ENCODE measurements at places on chromosomes 5 and 9. TPM values are rescaled to one million over a fixed set of nuclear protein-coding genes. Genes with fewer than 3 reads are reported as not detected.

The HRCT1 gene
- total RNA-seq, result not detected

The HARS2 gene
- total RNA-seq, result 28.9 TPM

DNA sequence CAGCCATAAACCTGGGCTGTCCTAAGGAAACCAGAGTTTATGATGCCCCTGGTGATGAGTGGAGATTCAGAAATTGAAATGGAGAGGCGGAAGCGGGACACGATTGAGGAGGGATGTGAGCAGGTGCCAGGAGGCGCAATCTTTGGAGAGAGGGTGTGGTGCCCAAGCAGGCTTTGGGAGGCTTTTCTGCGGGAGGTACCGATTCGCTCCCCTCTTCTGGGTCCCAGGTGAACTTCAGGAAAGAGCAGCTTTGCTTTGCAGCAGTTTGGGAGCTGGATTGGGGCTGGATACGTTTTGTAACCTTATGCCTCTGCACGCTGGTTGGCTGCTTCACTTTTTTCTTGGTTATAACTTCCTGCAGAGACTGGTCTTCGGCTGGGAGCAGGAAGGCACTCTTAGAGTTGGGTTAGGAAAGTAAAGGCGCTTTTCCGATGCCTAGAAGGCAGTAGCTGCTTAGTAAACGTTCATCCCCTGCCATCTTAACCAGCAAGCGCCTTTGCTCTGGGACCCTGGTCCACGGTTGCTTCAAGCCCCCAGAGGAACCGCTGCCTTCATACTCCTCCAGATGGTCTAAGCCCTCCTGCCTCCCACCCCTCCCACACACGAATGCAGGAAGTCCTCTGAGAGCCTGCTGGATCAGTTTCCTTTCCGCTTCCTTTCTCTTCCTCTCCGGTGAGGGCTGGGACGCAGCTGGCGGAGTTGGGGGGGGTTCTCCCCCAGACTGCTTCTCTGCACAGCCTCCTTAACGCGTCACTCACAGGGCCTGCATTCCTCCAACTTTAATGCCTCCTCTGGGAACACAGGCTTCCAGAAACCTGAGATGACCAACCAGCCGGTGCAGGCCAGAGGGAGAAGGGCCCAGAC lies 15.2 kb upstream of the NEK6 start:
- no peak for DNase-seq

DNA sequence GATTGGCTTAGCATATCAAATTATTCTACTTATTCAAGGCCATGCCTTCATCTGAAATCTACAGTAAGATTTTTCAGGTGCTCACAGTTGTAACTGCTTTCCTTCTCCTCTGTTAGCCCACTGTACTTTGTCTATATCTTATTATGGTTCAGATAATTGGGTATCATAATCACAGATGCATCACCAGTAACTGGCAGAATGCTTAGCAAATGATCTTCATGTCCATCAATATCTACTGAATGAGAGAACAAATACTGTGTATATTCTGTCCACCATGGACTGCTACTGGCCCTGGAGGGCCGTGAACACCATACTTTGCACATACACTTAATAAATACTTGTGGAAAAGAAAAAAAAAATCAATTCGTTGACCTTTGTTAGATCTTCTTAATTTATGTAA lies 96.2 kb downstream of the MEF2C start:
- DNase-seq, result no peak

- DNase-seq, result no peak
Measured at GRCh38 chr9:110049699-110050450, 158.1 kb downstream of the C9orf152 start.

GRCh38 chr5:10332301-10332700 lies 21.2 kb upstream of the MARCHF6 start:
- DNase-seq, result no peak

DNA sequence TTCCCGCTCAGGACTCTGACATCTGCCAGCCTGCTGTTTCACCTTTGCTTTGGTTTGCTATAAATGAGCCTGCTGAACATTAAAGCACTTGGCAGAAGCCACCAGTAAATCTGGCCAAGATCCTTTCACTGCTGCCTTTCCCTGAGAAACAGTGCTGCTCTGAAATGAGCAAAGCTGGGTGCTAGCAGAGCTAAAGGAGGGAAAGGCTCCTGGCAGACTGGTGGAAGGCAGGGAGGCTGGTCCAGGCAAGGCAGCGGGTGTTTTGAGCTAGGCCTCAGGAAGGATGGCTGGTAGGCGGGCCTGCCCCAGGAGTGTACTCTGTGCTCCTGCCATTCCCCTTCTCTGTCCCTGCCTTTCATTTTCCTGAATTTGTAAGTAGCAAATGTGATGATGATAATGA lies 52.5 kb upstream of the PTGS1 start:
- DNase-seq, result no peak

DNA sequence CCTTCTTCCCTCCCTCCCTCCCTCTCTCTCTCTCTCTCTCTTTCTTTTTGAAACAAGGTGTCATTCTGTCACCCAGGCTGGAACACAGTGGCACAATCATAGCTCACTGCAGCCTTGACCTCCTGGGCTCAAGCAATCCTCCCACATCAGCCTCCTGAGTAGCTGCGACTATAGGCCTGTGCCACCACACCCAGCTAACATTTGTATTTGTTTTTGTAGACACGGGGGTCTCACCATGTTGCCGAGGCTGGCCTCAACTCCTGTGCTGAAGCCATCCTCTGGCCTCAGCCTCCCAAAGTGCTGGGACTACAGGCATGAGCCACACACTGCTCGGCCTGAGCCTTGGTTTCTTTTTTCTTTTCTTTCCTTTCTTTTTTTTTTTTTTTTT lies 45.8 kb downstream of the PLPP7 start:
- DNase-seq, result no peak

DNA sequence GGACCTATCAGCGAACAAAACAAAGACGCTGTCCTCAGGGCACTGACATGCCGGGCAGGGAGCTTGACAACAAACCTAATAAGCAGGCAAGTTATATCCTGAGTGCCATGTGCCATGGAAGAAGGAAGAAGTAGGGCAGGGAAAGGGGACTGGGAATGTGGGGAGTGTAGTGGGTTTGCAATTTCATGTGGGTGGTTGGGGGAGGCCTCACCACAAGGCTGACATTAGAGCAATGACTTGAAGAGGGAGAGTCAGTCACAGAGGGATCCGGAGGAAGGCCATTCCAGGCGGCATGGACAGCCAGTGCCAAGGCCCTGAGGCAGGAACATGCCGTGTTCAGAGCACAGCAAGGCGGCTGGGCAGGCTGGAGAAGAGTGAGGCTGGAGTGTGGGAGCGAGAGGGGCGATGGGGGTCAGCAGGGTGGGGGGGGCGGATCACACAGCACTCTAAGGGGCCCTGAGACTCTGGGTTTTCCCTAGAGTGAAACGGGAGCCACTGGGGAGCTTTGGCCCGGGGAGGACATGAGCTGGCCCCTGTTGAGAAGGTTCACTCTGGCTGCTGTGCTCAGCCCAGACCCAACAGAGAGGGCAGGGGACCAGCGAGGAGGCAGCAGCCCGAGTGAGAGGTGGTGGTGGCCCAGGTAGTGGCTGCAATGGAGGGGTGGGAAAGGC lies 86.3 kb downstream of the STK10 start:
- DNase-seq, result no peak

GRCh38 chr9:37922363-37923117 lies 18.6 kb upstream of the SLC25A51 start:
- DNase-seq, result peak; percentile 64

- DNase-seq, result peak; percentile 55
Measured at GRCh38 chr5:160271396-160271795, 41.0 kb downstream of the CCNJL start.

Data from bronchial epithelial cell (primary cell).